NCI-H526 treated with DMSO at 0.1 percent for 48 hours (cell line): ENCODE measurements at places on chromosomes 16 and 17.

GRCh38 chr17:51840688-51841087 is 317.8 kb downstream of the CA10 start:
- no peak for DNase-seq

DNA sequence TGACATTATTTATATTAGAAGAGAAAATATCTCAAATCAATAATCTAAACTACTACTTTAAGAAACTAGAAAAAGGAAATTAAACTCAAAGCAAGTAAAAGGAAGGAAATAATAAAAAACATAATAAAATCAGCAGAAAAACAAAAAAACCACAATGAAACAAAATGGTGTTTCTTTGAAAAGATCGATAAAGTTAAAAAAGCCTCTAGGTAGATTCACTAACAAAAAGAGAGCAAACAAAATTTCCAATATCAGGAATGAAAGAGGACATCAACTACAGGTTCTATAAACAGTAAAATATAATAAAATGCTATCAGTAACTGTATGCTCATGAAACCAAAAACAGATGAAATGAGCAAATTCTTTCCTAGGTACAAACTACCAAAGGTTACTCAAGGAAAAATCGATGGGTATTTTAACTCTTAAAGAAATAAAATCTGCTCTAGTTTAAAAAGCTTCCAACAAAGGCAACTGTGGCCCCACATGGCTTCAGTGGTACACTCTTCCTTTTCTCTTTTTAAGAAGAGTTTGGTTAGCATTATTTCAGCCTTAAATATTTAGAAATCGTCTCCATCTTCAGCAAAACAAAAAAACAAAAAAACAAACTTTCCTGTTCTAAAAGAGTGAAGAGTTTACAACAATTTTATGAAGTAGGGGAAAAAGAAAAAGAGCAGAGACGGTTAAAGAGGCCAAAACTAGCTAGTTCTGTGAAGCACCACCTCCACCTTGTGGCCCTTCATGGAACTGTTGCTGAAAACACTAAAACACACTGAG is 102.2 kb downstream of the TRIM37 start:
- peak; percentile 34 for DNase-seq

GRCh38 chr17:44266402-44267164 is 1.4 kb downstream of the SLC4A1 start:
- no peak for DNase-seq

GRCh38 chr16:54568906-54569807 is 282.6 kb upstream of the IRX3 start:
- no peak for DNase-seq

GRCh38 chr16:9447195-9447551 is 355.7 kb downstream of the HAPSTR1 start:
- DNase-seq, result no peak

GRCh38 chr16:88316151-88316550 is 66.6 kb upstream of the ZNF469 start:
- DNase-seq, result no peak

- DNase-seq, result no peak
Observed at GRCh38 chr16:68233085-68233834, 2.7 kb downstream of the ESRP2 start.
